Stimulated activated CD4-positive, alpha-beta T cell treated with anti-CD3 and anti-CD28 coated beads, Interleukin-15, amount 100 ng/mL, for 1 hour (primary cell): ENCODE measurements at places on chromosomes 5 and 9.

- no peak for DNase-seq
Observed at GRCh38 chr5:31235381-31235780, 41.9 kb downstream of the CDH6 start.

- DNase-seq = no peak
Observed at GRCh38 chr5:12615141-12615820, 711.0 kb upstream of the CTNND2 start.

- DNase-seq = no peak
Observed at GRCh38 chr5:91487420-91487819, 104.3 kb upstream of the ARRDC3 start.

GRCh38 chr5:458547-459353 is 15.8 kb downstream of the EXOC3 start:
- peak; percentile 55 for DNase-seq

DNA sequence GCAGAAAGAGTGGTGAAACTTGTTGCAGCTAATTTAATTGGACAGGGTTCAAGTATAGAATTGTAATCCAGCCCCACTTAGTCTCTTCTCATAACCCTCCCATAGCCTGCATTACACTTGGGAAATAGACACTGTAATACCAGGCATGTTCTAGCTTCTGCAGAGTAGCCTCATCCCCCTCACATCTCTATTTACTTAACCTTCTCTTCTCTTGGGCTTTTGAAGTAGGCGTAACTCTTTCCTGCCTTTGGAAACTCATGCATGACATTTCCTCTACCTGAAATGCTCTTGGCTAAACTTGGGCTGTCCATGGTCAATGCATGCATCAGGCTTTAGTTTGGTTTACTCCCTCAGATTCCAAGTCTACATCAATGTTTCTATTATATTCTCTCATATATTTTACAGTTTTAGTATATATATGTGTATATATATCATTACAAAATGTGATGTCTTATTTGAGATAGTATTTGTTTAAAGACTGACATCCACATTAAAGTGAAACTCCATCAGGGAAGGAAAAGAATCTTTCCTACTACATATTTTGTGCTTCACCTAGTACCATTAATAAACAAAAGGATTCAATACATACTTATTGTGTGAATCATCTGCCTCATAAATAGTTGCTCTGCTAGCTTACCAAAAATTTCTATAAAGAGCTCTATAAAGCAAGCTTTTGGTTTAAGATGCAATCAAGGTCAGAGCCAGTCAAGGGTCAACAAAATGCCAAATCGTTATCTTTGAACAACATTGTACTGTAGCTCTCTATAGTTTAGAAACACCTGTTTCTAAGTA is 1158.0 kb downstream of the MAT2B start:
- no peak for DNase-seq

- no peak for DNase-seq
Observed at GRCh38 chr9:128705051-128705965, 3.0 kb downstream of the PKN3 start.

DNA sequence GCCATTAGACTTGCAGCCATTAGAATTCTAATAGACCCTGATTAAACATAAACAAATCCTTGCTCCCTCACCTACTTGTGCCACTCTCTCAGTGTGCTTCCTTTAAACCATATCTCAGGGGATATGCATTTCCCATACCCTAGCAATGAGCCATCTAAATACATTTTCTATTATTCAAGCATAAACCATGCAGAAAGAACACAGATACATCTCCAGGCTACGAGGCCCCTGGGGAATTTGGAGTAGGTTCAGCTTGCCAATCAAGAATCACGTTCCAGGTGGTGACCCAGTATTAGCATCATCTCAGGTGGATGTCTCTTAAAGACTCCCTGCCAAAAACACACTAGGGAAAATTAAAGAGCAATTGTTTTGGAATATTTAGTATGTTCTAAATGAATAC is 93.0 kb upstream of the CCL21 start:
- DNase-seq = no peak

DNA sequence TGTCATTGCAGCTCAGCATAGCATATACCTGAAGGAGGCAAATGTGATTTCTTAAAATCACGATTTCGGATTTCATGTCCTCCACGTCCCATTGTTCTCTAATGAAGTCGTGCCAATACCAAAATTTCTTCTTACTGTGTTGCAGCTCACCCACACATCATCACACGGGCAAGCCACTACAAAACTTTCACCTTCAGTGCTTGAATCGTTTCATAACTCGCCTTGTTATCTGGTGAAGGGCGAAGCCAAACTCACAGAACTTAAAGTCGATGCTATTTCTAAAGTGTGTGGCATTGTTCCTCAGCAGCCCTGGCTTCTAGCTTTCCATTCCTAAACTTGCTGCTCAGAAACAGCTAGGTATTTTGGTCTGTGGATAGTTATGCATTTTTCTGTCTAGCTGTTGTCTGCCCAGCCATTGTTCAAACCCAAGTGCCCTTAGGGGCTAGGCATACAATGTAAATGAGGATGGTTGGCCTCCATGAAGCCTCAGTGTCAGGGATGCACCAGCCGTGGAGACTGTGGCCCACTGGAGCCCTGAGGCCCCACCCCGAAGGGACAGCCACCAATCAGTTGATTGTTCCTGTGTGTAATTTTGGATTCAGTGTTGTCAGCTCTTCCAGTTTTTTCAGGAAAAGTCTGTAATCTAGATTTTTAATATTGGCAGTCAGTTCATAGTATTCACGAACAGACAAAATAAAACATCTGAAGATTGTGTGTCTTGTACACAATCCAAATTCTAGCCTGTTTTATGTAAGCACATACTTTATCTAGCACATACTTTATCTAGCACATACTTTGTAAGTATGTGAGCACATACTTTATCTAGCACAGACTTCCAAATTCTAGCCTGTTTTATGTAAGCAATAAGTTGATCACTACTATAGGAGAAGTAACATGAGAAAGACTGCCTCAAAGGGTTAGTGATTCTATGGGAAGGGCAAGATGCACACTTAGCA is 112.8 kb downstream of the DAPK1 start:
- DNase-seq = no peak

GRCh38 chr5:96243862-96244261 is 189.2 kb downstream of the PCSK1 start:
- no peak for DNase-seq

DNA sequence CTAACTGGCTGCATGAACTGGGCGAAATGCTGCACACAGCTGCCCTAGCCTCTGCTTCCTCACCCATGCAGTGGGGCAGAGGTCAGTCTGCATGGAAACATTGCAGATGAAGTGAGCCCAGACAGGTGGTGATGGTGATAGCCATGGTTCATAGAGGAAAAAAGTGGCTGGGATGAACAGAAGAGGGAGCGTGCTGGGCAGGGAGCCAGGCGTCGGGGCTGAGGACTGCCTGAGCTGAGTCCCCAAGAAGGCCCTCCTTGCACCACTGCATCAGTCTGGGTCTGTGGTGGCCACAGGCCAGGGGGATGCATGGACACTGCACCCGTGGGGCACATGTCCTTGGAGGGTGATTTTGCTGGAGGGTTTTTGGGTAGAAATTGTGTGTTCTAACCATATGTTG is 80.5 kb downstream of the AMBP start:
- no peak for DNase-seq

DNA sequence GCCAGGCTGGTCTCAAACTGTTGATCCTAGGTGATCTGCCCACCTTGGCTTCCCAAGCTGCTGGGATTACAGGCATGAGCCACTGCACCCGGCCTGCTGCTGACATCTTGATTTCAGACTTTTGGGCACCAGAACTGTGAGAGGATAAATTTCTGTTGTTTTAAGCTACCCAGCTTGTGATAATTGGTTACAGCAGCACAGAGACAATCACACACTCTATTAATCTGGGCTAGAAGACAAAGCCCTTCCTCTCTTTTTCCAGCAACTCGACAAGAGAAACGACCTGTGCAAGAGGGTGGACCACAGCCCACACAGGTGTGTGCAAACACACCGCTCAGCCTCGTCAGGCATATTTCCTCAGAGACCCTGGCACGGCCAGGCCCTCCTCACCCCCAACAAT is 4.5 kb downstream of the ANKRD55 start:
- no peak for DNase-seq

DNA sequence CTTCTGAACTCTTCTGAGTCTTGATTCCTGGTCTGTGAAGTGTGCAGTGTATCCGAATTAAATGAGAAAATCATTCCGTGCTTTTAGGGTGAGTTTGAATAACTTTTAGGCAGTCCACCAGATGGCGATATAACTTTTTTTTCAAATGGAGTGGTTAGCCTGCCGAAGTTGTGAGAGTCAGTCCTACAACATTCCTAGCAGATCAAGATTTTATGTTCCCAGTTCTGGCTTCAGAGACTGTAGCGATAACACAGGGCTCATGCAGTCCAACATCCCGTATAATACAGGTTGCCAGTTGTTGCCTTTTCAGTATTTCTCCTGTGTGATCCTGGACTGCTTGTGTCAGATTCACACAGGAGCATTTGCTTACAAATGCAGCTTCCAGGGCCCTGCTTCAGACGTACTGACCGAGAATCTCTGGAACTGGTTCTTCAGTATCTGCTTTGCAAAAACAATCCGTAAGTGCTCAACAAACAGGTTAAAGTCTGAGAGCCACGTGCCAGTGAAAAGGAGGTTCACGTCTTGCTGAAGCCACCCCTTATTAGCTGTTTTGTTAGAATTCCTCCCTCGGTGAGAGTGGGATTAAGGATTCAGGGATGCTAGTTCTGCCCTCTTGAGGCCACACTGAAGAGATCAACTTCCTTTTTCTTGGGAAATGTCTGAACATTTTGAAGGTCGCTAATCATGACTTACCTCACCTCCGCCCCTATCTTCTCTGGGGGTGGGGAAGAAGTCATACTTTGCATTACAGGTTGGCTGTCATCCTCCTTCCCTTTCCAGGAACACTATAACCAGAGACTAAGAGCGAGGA is 22.8 kb downstream of the SMIM3 start:
- DNase-seq = no peak

GRCh38 chr5:72378639-72379289 is 58.6 kb downstream of the PTCD2 start:
- no peak for DNase-seq

DNA sequence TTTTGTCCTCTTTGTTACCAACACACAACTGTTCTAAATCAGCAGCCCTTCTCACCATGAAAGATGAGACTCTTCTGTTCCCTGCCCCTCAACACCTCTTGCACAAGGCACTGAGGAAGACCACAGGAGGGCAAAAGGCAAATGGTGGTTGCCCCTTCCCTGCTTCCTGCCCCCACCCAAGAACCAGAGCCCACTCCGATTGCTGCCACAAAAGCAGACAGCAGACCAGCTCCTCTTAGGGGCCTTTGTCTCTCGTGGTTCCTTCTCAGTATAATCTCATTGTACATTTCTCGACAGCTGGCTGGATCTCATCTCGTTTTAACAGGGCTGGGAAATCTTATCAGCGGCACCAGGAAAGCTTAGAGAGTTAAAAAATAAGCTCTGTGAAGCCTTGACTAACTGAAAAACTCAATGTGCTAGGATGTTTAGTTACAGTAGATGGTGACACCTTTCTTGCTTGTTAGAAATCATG is 1.1 kb downstream of the MVB12B start:
- no peak for DNase-seq

- no peak for DNase-seq
Observed at GRCh38 chr9:98783518-98784226, 12.7 kb downstream of the ANKS6 start.

DNA sequence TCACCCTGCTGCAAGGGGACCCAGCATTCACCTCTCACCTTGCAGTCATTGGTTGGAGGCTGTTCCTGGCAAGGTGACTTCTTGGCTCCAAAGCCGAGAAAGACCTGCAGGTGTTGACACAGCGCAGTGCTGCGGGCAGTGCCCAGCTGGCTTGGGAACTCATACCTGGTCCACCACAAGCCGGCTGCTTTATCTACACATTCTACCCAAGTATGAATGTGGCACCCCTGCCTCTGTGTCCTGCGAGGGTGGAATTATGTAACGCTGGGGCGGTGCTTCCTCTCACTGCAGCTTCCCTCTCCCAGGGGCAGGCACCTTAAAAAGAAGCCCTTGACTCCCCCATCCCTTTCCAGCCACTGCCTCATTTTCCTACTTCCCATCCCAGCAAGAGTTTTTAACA is 2.5 kb upstream of the ZMYND19 start:
- DNase-seq = no peak

GRCh38 chr5:128236334-128236733 is 152.8 kb downstream of the SLC12A2 start:
- no peak for DNase-seq

- peak; percentile 6 for DNase-seq
Observed at GRCh38 chr5:61332851-61333320, 828 bp downstream of the ZSWIM6 start.

DNA sequence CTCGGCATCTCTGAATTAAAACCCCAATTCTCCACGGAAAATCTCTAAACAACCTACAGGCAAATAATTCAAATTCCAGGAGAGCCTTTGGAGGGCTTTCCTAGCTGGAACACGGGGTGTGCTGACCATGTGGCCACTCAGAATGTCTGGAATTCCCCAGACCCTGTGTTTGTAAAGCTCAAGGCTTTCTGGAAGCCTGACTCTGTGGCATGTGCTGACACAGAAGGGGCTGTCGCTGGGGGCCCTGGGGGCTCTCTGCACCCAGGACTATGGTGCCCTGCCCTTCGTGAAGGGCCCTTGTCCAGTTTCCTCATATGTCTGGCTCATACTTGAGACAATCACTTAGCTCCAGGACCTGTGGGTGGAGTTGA is 29.0 kb upstream of the BOD1 start:
- DNase-seq = no peak

GRCh38 chr5:108508979-108509378 is 127.1 kb upstream of the FBXL17 start:
- DNase-seq = no peak

GRCh38 chr9:90975781-90976538 is 174.3 kb downstream of the SYK start:
- DNase-seq = no peak

DNA sequence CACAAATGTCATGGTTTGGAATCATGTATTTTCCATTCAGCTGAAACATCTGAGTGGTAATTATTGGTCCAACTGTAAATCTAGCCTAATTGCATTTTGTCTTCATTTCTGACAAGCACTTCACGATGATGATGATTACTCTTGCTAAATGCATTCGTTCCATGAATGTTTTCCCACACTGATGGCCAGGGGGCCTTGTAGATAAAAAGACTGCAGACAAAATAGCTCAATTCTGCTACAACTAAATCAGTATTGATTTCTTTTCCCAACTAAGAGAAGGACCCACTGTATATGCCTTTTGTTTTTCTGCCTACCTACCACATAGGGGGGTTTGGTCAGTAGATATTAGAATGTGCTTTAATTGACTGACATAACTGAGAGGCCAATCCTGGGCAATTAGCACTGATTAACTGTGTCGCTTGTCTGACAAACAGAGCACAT is 1351.3 kb upstream of the NUDT12 start:
- no peak for DNase-seq

DNA sequence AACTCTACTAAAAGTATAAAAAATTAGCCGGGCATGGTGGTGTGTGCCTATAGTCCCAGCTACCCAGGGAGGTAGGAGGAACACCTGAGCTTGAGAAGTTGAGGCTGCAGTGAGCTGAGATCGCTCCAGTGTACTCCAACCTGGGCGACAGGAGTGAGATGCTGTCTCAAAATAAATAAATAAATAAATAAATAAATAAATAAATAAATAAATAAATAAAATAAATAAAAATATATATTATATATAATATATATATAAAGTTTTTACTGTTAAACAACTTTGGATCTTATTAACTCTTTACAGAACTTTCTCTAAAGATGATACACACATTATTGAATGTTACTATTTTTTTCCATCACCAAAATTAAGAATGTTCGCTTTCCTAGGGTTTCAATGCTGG is 38.4 kb downstream of the HMGCR start:
- DNase-seq = no peak
